ENCODE measurements at places on chromosomes 3 and 15. TPM values are rescaled to one million over a fixed set of nuclear protein-coding genes. Genes with fewer than 3 reads are reported as not detected.

The MITF gene
- 23.7 TPM for total RNA-seq

The CPN2 gene
- not detected for total RNA-seq

The CD200R1 gene
- not detected for total RNA-seq

The LMAN1L gene
- total RNA-seq, result not detected

The SELENOT gene
- total RNA-seq, result 149 TPM

The TM4SF4 gene
- not detected for total RNA-seq

The GOLGA6L24 gene
- not detected for total RNA-seq

The ZIC1 gene
- total RNA-seq, result not detected

The EEFSEC gene
- total RNA-seq, result 6.3 TPM

The LSAMP gene
- 1.00 TPM for total RNA-seq

The CA12 gene
- 128 TPM for total RNA-seq

The SERPINI2 gene
- not detected for total RNA-seq

The PRICKLE2 gene
- 28.5 TPM for total RNA-seq

The MSL2 gene
- total RNA-seq, result 11.1 TPM

The PP2D1 gene
- total RNA-seq, result not detected

The C3orf52 gene
- 17.2 TPM for total RNA-seq

The RPL14 gene
- 331 TPM for total RNA-seq

The HIGD2B gene
- total RNA-seq, result not detected

The ZNF660 gene
- total RNA-seq, result 1.7 TPM

The KPNA1 gene
- total RNA-seq, result 54.9 TPM

The ACAP2 gene
- 96.1 TPM for total RNA-seq

The SLC51B gene
- total RNA-seq, result 0.33 TPM

All from uterine smooth muscle cell (primary cell).